ENCODE measurements at places on chromosomes 4 and X. TPM values are rescaled to one million over a fixed set of nuclear protein-coding genes. Genes with fewer than 3 reads are reported as not detected.

DNA sequence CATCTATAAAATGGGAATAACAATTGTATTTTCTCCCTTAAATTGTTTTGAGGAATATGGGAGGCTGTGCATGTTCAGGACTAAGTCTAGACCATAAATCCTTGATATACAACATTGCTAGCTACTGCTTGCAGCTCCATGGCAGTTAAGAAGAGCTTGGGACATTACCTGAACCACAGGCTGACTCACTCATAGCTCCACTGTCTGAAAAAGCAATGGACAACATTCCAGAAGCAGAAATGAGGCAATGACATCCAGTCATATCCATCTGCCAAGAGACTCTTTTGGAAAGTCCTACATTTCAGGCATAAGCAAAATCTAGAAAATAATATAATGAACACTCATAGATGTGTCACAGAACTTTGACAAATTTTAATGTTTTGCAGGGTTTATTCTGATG, 167.3 kb upstream of the LEF1 start:
- H3K27ac ChIP-seq, result no peak overlapping the region
- DNase-seq, result no peak
- H3K27me3 ChIP-seq, result no peaks in the 10 kb centered on the region
- H3K4me3 ChIP-seq, result no peak overlapping the region
- H3K4me1 ChIP-seq, result no peaks in the 10 kb centered on the region
- H3K36me3 ChIP-seq, result no peaks in the 10 kb centered on the region

- no peaks in the 10 kb centered on the region for H3K27me3 ChIP-seq
- no peaks in the 10 kb centered on the region for H3K4me1 ChIP-seq
- no peak overlapping the region for H3K4me3 ChIP-seq
- no peaks in the 10 kb centered on the region for H3K36me3 ChIP-seq
- H3K27ac ChIP-seq, result no peak overlapping the region
These were observed 107.7 kb upstream of the ZFP42 start for GRCh38 chr4:187887906-187888305.

DNA sequence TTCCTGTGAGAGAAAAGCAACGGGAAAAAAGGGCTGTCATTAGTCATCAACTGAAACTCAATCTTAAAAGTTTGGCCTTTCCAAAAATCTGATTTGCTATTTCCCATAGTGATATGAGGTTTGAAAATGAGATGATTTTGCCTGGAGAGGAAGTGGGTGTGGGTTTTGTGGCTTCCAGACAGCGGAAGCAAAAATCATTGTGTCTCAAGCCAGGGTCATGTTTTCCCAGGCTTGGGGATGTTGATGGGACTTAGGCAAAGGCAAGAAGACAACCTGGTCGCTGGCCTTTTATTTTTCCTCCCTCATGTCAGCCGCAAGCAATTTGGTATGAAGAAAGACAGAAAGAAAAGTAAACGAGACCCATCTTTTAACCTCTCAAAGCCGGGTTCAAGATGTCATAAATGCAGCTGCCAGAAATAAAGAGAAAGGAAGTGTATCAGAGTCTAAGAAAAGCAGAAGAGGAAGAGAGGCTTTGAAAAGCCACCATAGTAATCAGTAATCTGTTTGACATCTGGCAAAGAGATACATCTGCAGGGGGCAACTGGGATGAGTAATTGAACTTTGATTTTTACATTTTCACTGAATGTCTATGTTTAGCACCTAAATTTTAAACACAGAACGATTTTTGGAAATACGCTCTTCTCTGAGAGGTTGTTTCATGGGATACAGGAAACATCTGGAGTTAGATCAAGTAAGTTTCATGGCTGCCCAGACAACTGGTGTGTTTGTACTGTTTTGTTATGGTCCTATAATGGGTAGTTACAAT, 521.6 kb upstream of the SLIT2 start:
- H3K4me3 ChIP-seq, result no peak overlapping the region
- no peaks in the 10 kb centered on the region for H3K27me3 ChIP-seq
- no peaks in the 10 kb centered on the region for H3K36me3 ChIP-seq
- H3K27ac ChIP-seq, result no peak overlapping the region
- DNase-seq, result no peak

- H3K4me1 ChIP-seq, result no peaks in the 10 kb centered on the region
- DNase-seq, result no peak
- H3K4me3 ChIP-seq, result no peak overlapping the region
- peaks cover 2% of the 10 kb centered on the region for H3K27me3 ChIP-seq
- H3K27ac ChIP-seq, result no peak overlapping the region
These were observed 128.6 kb downstream of the ARHGAP6 start for GRCh38 chrX:11537141-11537540.

DNA sequence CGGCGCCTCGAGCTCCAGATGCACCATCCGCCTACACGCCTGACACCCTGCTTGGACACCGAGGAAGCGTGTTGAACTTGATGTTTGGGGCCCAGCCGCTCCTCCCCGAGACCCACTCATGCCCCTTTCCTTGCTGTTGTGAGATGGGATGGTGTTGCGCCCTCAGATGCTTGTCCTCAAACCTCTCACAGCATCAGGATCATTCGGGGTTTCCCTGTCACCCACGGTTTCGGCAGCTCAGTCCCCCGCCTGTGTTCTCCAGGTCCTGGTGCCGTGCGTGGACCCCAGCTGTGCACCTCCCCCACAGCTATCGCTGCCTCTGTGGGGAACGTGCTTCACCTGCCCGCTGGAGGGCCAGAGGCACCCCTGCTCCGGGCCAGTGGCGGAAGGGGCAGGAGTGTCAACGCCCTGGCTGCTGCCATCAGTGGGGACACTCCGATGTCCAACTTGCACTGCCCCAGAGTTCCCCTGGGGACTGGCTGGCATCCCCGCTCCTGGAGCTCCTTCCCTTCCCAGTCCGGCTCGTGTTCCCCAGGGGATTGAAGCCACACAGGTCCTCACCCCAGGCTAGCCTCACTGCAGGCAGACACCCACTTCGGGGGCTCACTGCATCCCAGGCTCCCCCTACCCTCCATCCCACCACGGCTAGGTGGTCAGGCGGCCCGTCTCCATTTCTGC, 82.3 kb upstream of the ADRA2C start:
- no peak for DNase-seq
- H3K4me3 ChIP-seq, result no peak overlapping the region
- no peaks in the 10 kb centered on the region for H3K4me1 ChIP-seq
- H3K27me3 ChIP-seq, result no peaks in the 10 kb centered on the region

DNA sequence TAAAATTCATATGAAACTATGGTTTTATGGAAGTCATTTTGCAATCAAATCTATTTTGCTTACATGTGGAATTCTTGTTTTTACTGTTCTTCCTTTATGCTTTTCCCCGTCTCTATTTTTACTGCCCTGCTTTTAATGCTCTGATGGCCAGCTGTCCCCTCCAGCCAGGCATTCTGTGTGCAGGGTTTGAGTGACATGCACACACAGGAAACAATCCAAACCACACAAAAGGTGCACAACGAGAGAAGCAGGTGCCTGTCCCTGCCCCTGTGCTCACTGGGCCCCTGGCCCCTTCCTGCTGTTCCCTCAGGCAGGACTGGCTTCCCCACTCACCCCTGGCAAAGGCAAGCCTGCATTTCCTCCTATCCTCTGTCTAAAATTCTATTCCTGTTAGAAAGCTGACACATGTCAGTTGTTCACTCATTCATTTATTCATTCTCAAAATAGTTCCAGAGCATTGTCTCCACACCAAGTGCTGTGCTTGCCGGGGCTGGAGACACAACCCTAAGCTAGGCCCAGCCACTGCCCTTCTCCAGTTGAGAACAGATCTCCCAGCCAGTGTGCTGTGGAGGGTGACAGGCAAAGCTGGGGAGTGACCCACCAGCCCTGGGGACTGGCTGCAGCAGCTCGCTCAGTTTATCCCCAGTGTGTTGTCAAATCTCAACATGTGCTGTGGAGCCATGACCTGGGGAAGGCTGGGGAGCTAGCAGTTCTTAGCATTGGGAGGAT, 346.3 kb downstream of the FBXW7 start:
- no peak for DNase-seq
- no peak overlapping the region for H3K4me3 ChIP-seq
- no peak overlapping the region for H3K27ac ChIP-seq
- no peaks in the 10 kb centered on the region for H3K27me3 ChIP-seq
- peaks cover 7% of the 10 kb centered on the region for H3K4me1 ChIP-seq

DNA sequence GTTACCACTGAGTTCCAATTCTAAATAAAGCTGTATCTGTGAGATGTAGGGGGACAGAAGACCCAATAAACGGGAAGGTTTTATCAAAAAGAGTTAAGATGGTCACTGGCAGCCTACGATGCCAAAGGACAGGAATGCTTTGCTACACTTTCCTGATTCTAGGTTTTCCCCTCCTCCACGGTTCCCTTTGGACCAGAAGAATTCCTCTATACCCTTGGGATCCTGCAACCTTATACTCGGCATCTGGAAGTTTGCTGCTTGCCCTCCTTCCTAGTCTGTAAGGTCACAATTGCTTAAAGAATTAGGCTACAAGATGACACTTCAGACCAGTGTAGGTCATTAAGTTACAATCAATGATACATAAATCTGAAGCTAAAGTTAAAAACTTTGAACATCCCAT, 64.3 kb downstream of the SCML2 start:
- no peak for DNase-seq
- no peak overlapping the region for H3K27ac ChIP-seq
- H3K27me3 ChIP-seq, result no peaks in the 10 kb centered on the region
- no peak overlapping the region for H3K4me3 ChIP-seq
- H3K36me3 ChIP-seq, result no peaks in the 10 kb centered on the region

DNA sequence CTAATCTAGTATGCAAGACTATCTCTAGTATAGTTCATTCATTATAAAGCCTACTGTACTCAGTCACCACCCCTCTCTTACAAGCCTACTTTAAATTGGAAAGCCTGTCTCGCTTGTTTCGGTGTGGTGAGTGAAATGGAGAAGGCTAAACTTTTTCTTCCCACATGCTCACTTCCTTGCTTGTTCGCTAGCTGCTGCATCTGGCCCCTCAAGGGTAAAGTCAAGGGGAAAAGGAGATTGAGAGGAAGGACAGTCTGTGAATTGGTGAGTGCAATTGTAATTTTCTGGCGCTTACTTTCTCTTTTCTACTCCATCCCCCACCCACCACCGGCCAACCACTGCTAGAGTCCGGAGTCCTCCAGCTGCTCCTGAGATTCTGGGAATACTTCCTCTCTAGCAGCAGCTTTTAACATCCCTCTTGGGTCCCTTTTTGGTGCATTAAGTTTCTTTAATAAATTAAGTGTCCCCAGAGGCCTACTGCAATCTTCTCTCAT, 12.1 kb upstream of the ARAP2 start:
- DNase-seq, result no peak
- peaks cover 19% of the 10 kb centered on the region for H3K4me1 ChIP-seq
- peak overlapping the region; percentile 75 for H3K27ac ChIP-seq
- H3K36me3 ChIP-seq, result no peaks in the 10 kb centered on the region
- no peak overlapping the region for H3K4me3 ChIP-seq

DNA sequence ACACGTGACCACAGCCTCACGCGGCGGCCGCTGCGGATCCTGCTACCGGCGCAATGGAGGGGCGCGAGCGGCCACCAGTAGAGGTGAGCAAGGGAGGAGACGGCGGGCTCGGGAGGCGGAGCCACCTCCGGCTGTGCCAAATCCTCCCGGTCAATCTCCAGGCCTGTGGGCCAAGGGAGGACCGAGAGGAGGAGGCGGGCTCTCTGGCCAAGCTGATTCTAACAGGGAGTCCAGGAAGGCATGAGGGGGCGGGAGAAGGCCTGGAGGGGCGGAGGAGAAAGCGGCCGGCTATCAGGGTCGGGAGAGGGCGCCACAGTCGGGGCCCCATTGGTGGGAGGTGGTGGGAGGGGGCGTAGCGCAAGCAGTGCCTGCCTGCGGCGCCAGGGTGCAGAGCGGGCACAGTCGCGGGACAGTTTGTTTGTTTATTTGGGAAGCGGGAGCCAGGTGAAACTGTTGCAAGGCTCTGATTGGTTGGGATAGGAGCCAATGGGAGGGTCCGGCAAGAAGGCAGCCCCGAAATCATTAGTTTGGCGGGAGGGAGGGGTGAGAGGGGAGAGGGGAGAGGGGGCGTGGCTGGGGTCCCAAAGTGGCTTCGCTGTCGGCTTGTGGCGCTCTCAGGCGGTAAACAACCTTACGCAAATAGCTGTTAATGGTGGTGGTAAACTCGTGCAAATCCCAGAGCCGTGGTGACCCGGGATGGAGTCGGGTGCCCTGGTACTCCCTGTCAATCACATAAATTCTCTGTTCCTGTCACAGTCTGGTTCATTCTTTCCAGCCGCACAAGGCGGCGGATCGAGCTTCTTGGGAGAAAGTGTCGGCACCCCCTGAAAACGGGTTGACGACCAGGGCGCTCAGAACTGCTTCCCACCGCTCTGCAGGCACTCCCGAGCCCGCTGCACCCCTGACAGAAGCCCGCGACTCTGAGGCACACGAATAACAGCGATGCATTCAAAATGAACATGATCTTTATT, at the start of gene IRS4:
TSS of gene IRS4 (minus strand) at position 55 of the 971 bp plus-strand sequence.
- H3K36me3 ChIP-seq, result no peaks in the 10 kb centered on the region
- DNase-seq, result no peak
- H3K27me3 ChIP-seq, result peaks cover 10% of the 10 kb centered on the region
- no peak within 1 kb of the TSS for H3K27ac ChIP-seq
- no peak within 1 kb of the TSS for H3K4me3 ChIP-seq

DNA sequence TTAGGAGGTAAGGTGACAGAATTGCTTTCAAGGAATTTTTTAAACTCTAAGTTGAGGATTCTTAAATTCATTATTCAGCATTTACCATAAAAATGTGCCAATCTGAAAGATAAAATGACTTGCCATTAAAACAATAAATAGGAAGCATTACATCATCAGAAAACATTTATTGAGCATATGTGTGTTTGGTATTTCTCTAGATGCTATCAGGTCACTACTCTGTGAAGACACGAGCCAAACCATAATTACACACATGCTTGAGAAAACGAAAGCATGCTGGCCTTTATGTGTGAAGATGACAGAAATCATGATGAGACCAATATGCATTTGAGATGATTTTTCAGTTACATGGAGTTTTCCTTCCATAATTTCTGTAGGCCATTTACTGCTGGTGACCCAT, 12.3 kb upstream of the IL21 start:
- H3K27me3 ChIP-seq, result no peaks in the 10 kb centered on the region
- DNase-seq, result no peak
- no peaks in the 10 kb centered on the region for H3K4me1 ChIP-seq

The CCDC120 gene
- 14.9 TPM for total RNA-seq

The GPR50 gene
- not detected for total RNA-seq

The GRIA2 gene
- total RNA-seq, result not detected

The ZXDB gene
- 13.2 TPM for total RNA-seq

The SPARCL1 gene
- total RNA-seq, result not detected

The CXXC4 gene
- total RNA-seq, result 0.20 TPM

The SMIM9 gene
- not detected for total RNA-seq

The CPEB2 gene
- total RNA-seq, result 16.0 TPM

The EPHA5 gene
- total RNA-seq, result not detected

The GAGE1 gene
- total RNA-seq, result not detected

The SULT1E1 gene
- total RNA-seq, result not detected

Measured in T-cell (primary cell).